B cell (primary cell): ENCODE measurements at places on chromosomes 13 and 19. TPM values are rescaled to one million over a fixed set of nuclear protein-coding genes. Genes with fewer than 3 reads are reported as not detected.

DNA sequence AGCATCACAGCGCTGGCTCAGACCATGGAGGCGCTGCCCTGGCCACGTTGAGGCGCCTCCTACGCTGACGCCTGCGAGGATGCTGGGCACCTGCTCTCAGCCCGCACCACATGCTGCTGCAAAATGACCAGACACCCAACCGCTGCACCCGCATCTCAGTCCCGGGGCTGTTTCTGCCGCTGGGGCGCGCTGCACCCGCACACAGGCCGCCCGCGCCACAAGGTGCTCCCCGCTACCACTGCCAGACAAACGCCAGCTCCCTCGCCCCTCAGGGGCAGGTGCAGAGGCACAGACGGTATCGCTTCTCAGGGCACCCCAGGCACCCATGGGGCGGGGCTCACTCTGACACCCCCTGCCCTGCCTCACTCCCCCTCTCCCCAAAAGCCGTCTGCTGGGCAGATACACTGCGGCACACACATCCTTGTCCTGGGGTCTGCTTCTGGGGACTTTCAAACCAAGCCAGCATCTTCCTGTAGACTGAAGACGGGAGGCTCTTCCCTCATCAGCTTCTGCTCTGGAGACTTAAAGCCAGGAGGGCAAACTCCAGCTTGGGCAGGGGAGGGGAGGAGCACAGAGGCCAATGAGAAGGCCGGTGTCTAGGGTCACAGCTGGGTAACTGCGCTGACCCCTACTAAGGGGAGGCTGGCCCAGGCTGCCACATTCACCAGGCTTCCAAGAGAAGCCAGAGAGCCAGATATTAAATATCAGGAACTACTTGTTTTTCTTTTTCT is 16.3 kb downstream of the CHERP start:
- DNase-seq: peak; percentile 15
- H3K27me3 ChIP-seq: no peaks in the 10 kb centered on the region
- H3K27ac ChIP-seq: no peak overlapping the region
- H3K4me1 ChIP-seq: no peaks in the 10 kb centered on the region
- no peak overlapping the region for H3K4me3 ChIP-seq

CCDC70 gene
- polyA plus RNA-seq: not detected in 2 replicates

DNA sequence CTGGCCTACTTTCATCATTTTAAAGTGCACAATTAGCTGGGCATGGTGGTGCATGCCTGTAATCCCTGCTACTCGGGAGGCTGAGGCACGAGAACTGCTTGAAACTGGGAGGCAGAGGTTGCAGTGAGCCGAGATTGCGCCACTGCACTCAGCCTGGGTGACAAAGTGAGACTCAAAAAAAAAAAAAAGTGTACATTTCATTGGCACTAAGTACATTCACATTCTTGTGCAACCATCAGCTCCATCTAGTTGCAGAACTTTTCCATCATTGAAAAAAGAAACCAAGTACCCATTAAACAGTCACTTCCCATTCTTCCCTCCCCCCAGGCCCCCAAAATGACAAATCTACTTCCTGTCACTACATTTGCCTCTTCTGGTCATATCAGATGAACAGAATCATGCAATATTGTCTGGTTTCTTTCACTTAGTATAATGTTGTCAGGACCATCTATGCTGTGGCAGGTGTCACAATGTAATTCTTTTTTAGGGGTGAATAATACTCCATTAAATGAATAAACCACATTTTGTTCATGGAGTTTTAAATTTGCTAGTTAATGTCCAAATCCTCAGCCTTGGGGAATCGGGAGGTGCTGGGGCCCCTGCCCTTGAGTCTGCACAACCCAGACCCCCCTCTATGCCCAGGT is 7.4 kb upstream of the SIGLEC11 start:
- H3K4me1 ChIP-seq: no peaks in the 10 kb centered on the region
- no peak overlapping the region for H3K4me3 ChIP-seq
- peaks cover 10% of the 10 kb centered on the region for H3K27me3 ChIP-seq
- H3K36me3 ChIP-seq: no peaks in the 10 kb centered on the region
- H3K27ac ChIP-seq: no peak overlapping the region
- no peak for DNase-seq

PSG1 gene
- not detected in 2 replicates for polyA plus RNA-seq

- H3K4me1 ChIP-seq: peaks cover 16% of the 10 kb centered on the region
- DNase-seq: no peak
- H3K27me3 ChIP-seq: no peaks in the 10 kb centered on the region
- no peak overlapping the region for H3K27ac ChIP-seq
- no peak overlapping the region for H3K4me3 ChIP-seq
Observed at GRCh38 chr19:17762505-17763229, 11.4 kb downstream of the FCHO1 start.

PAF1 gene
- polyA plus RNA-seq: 387 and 819 TPM in 2 replicates

- H3K36me3 ChIP-seq: no peaks in the 10 kb centered on the region
- DNase-seq: peak; percentile 46
- H3K4me1 ChIP-seq: no peaks in the 10 kb centered on the region
- H3K27ac ChIP-seq: no peak overlapping the region
- no peak overlapping the region for H3K4me3 ChIP-seq
Observed at GRCh38 chr19:3243819-3244700, 19.6 kb downstream of the CELF5 start.

DNA sequence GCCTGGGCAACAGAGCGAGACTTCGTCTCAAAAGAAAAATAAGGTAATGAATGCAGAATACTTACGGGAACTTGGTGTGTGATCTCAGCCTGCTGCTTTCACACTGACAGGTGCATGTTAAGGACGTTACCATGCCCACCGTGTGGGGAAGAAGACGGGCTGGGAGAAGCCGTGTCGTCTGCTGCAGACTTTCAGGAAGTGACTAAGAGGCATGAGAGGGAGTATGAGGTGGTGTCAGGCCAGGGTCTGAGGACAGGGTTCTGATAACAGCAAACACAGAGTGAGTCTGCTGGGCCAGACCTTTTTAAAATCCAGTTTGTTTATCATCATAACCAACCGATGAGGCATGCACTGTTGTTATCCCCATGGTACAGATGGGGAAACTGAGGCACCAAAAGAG is 13.6 kb upstream of the GALP start:
- no peaks in the 10 kb centered on the region for H3K36me3 ChIP-seq
- no peak overlapping the region for H3K27ac ChIP-seq
- no peaks in the 10 kb centered on the region for H3K4me1 ChIP-seq
- DNase-seq: no peak
- H3K4me3 ChIP-seq: no peak overlapping the region
- no peaks in the 10 kb centered on the region for H3K27me3 ChIP-seq

CEACAM4 gene
- 0.34 TPM in 1 of 2 replicates, not detected in the other for polyA plus RNA-seq

RHPN2 gene
- polyA plus RNA-seq: 3.6 and 4.9 TPM in 2 replicates

DNA sequence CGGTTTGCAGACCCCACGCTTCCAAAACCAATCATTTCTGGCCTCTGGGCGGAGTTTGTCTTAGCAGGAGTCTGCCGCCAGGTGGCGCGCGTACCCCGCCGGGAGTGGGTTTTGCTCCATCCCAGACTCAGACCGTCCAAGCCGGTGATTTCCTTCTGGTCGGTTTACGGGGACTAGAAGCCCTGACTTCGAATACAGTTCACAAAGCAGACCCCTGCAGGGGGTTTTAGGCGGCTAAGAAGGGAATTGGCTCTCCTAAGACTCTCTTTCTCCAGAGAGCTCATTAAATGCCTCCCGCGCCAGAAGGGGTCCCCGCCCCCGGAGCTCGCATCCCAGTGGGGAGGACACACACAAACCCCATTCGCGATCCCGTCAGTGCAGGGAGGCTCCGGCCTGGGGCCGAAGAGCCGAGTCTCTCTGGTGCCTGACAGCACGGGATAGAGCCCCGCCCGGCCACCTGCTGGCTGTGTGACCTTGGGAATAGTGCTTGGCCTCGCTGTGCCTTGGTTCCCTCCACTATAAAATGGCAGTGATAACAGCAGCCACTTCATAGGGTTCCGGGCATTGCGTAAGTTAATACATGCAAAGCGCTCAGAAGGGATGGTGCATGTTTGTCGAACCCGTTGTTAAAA is 8.6 kb upstream of the NUP62 start:
- H3K4me1 ChIP-seq: peaks cover 11% of the 10 kb centered on the region

UBE2L5 gene
- polyA plus RNA-seq: 0.16 TPM in 2 replicates
